ENCODE measurements at places on chromosomes 1 and 21.

DNA sequence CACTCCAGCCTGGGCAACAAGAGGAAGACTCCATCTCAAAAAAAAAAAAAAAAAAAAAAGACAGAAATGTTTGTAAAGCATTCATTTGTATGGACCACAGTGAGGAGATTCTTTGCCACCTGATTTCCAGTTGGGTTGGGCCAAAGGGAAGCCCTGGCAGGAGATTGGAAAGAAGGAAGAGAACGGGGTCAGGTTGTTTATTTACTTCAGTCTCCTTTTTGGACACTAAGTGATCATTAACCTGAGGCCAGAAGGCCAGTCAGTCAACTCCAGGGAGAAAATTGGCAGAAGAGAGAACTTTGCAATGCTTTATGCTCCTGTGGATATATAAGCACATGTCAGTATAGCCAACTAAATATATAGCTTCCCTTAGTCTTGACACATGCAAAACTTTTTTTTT, 85.9 kb downstream of the NTMT2 start:
- DNase-seq: no peak

DNA sequence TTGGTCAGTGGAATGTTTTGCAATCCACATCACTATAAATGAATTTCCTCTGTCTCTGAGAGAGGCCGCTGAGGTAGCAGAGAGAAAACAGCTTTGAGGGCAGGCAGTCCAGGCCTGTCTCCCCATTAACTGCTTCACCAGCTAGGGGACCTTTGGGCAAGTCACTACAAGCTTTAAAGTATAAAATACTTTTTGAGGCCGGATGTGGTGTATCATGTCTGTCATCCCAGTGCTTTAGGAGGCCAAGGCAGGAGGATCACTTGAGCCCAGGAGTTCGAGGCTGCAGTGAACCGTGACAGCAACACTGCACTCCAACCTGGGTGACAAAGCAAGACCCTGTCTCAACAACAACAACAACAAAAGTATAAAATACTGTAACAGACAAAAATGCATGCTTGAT, 6.4 kb downstream of the IL6R start:
- DNase-seq: no peak

DNA sequence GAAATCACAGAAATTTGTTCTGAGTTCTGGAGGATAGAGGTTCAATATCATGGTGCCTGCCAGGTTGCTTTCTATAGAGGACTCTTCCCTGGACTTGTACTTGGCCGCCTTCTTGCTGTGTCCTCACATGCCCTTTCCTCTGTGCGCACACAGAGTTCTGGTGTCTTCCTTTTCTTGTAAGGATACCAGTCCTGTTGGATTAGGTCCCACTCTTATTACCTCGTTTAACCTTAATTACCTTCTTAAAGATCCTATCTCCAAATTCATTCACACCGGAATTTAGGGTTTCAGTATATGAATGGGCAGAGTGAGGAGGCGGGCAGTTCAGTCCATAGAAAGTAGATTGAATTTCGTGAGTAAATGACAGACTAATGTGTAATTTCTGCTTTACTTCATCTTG, 413.9 kb downstream of the NCAM2 start:
- DNase-seq: no peak

- DNase-seq: no peak
These were observed 30.6 kb downstream of the QSOX1 start for GRCh38 chr1:180185281-180185680.

- no peak for DNase-seq
These were observed 29.3 kb upstream of the MAN1C1 start for GRCh38 chr1:25587290-25587689.

DNA sequence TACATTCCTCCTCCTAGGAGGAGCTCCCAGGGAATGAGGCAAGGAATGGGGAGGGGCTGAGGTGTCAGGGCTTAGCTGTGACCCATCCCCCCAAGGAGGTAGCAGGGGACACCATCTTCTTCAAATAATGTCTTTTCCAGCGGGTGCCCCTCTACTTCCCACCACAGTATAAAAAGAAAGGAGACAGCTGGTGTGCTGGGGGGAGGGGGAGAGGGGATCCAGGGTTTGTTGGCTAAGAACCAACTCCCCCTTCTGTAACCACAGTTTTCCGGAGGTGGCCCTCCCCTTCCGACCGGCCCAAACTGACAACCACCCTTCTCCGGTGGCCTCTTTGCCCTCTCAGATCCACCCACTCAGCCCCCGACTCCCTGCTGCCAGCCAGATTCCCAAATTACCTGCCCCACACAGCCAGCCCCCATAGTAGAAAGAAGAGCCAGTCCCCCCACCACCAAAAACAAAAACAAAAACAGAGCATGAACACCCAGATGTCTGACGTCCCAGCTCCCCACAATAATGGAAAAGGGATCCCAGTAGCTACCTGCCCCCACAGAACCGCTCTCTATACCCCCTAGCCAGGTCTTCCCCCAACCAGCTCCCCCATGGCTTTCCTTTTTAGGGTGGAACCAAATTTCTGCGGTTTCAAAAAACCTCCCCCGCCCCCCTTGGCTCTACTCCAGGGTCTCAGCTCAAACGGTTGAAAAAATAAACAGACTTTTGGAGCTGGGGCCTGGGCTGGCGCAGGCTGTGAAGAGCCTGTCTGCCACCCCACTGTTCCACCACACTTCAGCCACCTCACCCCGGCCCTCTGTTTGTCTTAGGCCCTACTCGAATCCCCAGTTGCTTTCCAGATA, 2.1 kb downstream of the ARHGEF2 start:
- peak; percentile 79 for DNase-seq

GRCh38 chr1:54871275-54872035, 15.5 kb downstream of the DHCR24 start:
- DNase-seq: no peak

DNA sequence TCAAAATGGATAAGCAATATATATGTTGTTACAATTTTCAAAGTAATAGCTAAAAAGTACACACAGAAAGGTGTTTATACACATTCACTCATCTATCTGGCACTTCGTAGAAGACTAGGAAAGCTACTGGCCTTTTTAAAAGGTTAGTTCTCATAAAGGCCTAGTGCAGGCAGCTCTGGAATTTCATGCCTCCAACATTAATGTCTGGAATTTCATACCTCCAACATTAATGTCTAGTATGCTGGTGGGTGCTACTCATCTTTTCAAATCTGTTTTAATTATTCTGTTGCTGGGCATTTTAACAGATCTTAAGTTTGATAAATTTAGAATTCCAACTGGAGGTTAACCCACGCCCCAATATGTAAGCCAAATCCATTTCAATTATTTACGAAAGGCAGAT, 124.2 kb downstream of the AKT3 start:
- no peak for DNase-seq

DNA sequence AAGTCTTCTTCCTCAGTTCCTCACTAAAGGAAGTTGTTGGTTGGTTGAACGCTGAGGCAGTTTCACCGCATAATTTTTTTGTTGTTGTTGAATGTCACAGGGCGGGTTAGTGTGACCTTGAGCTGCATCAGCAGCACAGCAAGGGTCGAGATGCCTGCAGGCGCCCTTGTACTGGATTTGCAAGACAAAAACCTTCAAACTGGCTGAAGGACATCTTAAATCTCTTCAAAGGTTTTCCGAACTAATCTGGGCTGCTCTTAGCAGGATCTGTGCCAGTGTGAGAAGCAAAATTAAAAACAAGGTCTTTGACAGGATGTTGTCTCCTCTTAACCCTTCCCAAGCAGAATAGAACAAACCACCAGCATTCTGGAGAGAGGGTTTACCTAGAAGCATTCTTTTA, 59.4 kb downstream of the NRIP1 start:
- DNase-seq: peak; percentile 14

DNA sequence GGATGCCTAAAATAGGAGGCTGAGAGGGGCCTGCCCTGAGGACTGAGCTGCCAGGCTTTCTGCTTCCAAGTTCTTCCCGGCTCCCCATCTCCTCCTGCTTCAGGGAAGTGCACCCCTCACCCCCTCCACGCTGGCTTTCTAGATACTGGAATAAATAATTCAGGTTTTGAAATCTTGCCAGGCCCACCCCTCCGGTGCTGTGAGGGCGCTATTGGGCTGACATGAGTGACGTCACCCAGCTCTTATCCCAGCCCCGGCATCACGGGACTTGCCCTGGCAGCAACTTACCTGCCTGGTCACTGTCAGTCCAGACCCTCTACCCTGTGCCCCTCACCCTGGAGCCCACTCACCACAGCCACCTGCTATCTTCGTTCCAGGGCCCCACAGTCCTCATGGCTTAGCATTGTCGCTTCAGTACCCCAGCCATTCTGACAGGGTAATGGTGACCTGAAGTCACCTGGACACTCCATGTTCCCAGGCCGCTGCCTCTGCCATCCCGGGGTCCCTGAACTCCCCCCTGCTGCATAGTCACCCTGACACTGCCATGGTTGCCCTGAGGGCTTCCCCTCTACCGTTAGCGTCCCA, 819 bp upstream of the GPR3 start:
- peak; percentile 33 for DNase-seq

- DNase-seq: no peak
These were observed 68.8 kb upstream of the DAB1 start for GRCh38 chr1:57492586-57493226.

DNA sequence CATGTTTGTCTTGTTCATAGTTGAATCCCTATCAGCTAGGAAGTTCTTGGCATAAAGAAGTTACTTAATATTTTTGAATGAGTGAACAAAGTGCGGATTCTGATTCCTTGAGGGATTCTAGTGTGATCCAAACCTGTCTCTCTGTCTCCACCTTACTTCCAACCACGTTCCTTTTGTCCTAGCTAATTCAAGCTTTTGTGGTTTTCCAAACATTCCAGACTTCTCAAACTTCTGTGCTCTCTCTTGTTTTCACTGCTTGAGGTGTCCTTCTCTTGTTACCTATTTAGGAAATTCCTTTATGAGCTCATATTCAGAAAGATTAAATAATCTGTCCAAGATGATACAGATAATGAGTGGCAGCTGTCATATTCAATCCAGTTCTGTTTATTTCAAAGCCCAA, 353.2 kb downstream of the PTBP2 start:
- DNase-seq: no peak

DNA sequence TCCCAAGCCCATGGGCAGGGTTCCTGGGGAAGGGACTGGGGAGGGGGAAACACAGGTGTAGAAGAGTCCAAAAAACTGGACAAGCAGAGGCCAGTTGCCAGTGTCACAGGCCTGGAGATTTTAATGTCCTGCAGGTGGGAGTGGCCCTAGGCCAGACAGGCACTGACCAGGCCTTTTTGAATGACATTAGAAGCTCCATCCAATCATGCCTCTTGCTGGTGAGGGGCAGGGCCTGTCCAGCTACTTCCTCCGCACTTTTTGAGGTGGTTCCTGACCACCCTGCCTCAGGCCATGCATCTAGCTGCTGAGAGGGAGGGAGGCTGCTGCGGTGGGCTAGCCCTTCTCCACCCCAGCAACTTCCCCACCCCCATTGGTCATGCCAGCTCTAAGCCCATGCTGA, 15.9 kb upstream of the KIF21B start:
- DNase-seq: no peak

DNA sequence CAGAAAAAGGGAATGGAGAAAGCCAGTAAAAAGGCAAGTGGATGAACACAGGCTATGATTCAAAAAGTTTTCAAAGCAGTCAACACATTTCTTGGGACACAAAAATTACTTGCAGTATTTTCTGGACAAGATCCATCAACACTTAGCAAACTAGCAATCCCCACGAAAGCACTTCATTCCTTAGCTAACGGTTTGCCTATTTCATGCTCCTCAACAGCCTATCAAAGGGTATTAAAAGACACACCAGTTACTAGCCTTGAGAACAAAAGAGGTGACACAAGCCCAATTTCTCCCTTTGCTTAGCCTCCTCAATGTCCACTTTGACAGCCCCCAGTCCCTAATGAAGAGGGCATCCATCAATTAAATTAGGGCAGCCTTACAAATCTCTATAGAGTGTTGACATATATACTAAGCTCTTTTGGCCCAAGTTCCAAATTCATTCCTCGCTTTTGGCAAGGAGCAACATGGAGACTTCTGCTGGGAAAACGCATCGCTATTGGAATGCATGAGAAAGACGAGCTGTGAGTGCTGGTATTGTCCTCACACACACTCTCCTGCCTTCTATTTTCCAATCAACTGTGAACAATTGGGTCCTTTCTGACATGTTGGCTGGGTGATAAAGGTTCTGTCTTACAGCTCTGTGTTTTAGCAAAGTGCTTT, 180.0 kb downstream of the TNR start:
- DNase-seq: no peak

DNA sequence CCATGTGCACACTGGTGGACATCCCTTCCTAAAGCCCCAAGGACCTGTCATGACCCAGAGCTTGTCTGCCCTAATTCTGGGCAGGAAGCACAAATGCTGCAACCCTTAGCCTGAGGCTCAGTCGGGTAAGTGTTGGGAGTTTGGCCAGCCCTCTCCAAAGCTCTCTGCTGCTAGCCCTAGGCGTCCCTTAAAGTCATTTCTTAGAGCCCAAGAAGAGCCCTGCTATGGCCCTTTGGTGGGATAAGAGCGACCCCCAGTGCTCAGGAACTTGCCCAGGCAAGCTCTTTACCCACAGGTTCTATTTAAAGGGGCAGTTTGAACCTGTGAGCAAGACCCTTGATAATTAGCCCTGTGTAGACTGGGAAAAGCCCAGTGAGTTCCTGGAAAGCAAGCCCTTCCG, 356.8 kb downstream of the RRAGC start:
- DNase-seq: no peak

- peak; percentile 68 for DNase-seq
These were observed 5.7 kb upstream of the TNFRSF8 start for GRCh38 chr1:12057382-12057781.

DNA sequence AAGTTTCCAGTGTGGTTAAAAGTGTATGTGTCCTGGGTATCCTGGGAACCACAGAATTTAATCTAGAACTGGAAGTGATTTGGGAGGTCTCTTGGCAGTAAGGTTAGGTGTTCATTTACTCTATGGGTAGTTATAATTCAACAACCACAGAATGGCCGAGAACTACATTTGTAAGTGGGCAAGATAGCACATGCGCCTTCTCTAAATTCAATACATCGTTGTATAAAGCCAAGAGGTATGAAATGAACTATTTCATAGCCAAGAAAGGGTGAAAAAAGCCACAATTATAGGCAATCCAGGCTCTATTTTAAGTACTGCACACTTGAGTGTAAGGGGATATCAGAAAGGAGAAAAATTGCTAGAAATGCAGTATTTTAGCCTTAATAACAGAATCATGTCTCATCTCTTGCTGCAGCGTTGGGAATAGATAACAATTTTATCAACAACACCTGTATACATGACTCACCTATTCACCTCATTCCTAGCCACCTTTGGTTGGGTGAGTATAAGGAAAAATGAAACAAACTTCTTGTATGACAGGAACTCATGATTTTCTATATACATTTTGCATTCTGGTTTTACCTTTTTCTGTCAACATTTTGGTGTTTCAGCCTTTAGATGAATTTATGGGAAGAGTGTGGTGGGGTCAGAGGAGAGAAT, 4.5 kb downstream of the SDCCAG8 start:
- DNase-seq: no peak

DNA sequence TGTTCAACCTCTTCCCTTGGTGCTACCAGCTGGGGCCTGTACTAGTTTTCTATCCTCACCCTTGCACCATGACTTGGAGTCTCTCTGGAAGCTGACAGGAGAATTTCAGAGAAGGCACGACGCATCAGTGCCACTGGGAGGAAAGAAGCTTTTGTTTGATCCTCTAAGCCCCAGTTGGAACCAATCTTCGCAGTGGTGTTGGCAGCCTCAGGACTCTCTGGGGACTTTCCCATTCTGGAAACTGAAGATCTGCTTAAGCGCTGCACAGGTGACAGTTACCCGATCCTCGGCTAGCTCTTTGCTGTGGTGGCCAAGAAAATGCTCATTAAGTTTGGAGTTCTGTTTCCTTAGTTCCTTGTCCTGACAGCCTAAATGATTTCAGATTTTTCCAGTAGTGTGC, 222.3 kb downstream of the RHOU start:
- DNase-seq: no peak
